ENCODE measurements at places on chromosomes 11 and 22. TPM values are rescaled to one million over a fixed set of nuclear protein-coding genes. Genes with fewer than 3 reads are reported as not detected.
A peak's percentile ranks its signal among the peaks of the same experiment; 100 is the strongest.

CNTF gene
- not detected for polyA plus RNA-seq

POU2AF2 gene
- 1.00 TPM for polyA plus RNA-seq

GUCY1A2 gene
- 1.4 TPM for polyA plus RNA-seq

PARVA gene
- polyA plus RNA-seq, result 21.3 TPM

DNA sequence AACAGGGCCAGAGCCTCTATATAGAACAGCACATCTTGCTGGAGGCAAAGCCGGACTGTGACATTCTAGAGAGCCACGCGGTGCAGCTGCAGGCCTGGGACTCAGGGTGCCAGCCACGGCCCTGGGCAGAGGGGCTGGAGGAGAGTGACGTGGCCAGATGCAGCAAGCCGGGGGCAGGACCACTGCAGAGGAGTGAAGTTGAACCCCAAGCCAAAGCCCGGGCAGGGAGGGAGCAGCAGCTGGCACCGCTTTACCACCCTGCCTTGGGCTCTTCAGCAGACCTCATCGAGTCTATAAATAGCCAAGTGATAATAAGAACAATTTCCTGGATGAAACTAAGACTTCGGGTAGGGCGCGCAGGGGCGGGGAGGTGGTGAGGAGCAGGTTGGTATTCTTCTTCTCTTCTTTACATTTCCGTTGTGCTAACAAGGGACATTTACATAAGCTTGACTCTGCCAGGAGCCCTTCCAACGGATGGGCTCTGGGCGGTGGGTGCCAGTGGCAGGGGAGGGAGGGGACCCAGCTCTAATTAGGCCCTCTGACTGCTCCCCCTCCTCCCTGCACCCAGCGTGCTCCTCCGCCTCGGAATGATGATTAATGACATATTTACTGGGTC is 110.2 kb downstream of the ST3GAL4 start:
- DNase-seq, result no peak

DNA sequence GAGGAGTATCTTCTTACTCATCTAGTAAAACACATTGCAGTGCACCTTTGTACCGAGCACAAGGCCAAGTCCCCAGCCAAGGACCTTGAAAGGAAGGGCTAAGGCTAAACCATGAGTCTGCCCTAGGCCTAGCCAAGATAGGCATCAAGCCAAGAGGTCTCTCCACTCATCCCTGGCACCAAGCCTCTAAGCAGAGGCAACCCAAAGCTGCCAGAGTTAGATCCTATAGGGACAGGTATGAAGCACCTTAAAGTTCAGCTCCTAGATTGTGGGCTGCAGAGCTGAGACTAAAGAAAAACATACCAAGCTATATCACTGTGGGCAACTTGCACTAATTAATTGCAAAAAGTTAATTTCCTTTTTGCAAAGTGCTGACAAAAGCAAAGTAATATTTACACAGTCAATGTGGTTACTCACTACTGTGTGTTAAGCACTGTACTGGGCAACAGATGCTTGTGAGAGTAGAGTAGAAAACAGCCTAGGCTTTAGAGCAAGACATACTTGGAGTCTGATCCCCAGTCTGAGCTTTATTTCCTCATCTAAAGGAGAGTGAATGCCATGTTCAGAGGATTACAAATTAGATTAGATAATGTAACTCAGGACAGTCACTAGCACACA is 7.2 kb downstream of the COA4 start:
- peak; percentile 95 for DNase-seq

GRCh38 chr22:22887621-22888503 is at the start of gene IGLL5:
IGLL5 (plus strand) TSS chr22:22887816; CDS start chr22:22888054, 238 bp downstream.
- no peak for DNase-seq

Data from small intestine (tissue), 16 donors.